ENCODE measurements at places on chromosomes 11 and 22. TPM values are rescaled to one million over a fixed set of nuclear protein-coding genes. Genes with fewer than 3 reads are reported as not detected.

Gene TESMIN
- total RNA-seq: 2.0 TPM

Gene PRR33
- total RNA-seq: not detected

Gene ANGPTL5
- total RNA-seq: 0.77 TPM

Gene LDHAL6A
- total RNA-seq: not detected

Gene ZC3H12C
- total RNA-seq: 10.1 TPM

Gene TPBGL
- not detected for total RNA-seq

Gene KCNC1
- not detected for total RNA-seq

Gene NCR3LG1
- 4.5 TPM for total RNA-seq

Gene TRIM49
- total RNA-seq: not detected

Gene PAK1
- total RNA-seq: 25.9 TPM

Gene SCT
- total RNA-seq: not detected

Gene OR52I1
- total RNA-seq: not detected

Gene HINFP
- 14.4 TPM for total RNA-seq

Gene ZP1
- total RNA-seq: under 0.01 TPM

Gene FGF19
- total RNA-seq: not detected

Gene OR8H3
- total RNA-seq: not detected

Gene CHRM1
- not detected for total RNA-seq

Gene PRSS23
- total RNA-seq: 194 TPM

Gene RTL10
- 7.7 TPM for total RNA-seq

Gene TMEM25
- 21.3 TPM for total RNA-seq

Gene MPPED2
- total RNA-seq: under 0.01 TPM

Gene WBP2NL
- total RNA-seq: 1.8 TPM

Gene UCP2
- total RNA-seq: 4.8 TPM

Gene RFPL3
- total RNA-seq: not detected

Gene AIFM3
- 1.3 TPM for total RNA-seq

Gene CELSR1
- 2.1 TPM for total RNA-seq

Gene XKR3
- total RNA-seq: not detected

Gene MS4A14
- not detected for total RNA-seq

Gene TSSK2
- not detected for total RNA-seq

Gene ATG13
- 50.3 TPM for total RNA-seq

Gene NRIP3
- total RNA-seq: 4.1 TPM

Gene RCOR2
- total RNA-seq: 5.6 TPM
